Fibroblast of villous mesenchyme (primary cell): ENCODE measurements at places on chromosomes 2 and 18. TPM values are rescaled to one million over a fixed set of nuclear protein-coding genes. Genes with fewer than 3 reads are reported as not detected.

GRCh38 chr2:27145682-27146081, 3.1 kb upstream of the TCF23 start:
- no peak for DNase-seq

GRCh38 chr2:44912660-44913059, 28.8 kb upstream of the SIX3 start:
- peak; percentile 53 for DNase-seq

DNA sequence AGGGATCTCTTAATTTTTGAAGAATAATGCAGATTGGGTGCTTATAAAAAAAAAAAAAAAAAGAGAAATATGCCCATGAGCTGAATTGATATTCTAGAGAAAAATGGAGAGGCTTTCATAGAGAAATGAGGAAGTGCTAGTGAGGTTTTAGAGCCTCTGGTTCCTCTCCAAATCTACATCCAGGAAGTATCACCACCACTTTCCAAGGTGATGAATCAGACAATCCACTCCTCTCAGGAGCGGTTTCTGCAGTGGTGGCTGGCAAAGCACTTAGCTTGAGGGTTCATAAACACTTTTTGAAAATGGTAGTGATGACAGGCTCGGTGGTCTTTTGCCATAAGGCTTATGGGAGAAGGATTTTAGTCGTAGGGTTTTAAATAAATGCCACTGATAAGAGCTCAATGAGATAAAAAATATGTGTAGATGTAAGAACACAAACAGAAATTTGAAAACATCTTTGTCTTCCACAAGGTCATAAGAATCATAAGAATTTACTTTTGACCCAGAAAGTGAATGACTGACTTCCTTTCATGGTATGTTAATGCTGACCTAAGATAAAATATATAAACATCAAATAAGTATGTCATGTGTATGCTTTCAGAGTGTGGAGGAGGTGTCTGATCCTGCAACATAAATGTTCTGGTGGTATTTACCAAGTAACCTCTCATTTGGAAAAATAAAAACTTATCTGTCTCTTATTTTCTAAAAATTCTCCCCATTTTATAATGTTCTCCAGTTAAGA, 42.1 kb upstream of the DSG1 start:
- DNase-seq, result no peak

DNA sequence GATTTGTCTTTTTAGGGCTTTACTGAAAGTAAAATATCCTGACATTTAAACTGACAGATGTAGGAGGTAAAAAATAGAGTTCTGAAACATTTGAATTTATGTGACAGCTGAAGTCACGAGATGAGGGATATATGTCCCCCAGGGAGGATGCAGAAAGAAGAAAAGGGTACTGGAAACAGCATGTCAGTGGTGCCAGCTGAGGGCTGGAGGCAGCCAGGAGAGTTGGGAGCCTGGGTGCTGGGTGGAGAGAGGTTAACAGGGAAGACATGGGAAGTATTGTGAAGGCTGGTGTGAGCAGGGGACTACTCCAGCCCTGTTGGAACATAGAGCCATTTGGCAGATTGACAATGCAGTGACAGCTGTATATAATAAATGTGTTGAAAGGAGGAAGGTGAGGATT, 11.8 kb upstream of the MOCOS start:
- DNase-seq, result no peak

DNA sequence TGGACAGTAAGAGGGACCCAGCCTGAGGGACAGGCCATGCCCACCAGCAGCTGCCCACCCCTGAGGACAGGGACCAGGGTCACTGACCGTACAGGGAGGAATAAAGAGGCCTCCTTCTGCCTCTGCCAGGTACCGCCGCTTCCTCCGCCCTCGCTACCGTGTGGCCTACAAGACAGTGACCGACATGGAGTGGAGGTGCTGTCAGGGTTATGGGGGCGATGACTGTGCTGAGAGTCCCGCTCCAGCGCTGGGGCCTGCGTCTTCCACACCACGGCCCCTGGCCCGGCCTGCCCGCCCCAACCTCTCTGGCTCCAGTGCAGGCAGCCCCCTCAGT, 2.2 kb downstream of the EMILIN1 start:
- no peak for DNase-seq

- no peak for DNase-seq
Observed at GRCh38 chr2:19360266-19360965, 2.0 kb upstream of the OSR1 start.

DNA sequence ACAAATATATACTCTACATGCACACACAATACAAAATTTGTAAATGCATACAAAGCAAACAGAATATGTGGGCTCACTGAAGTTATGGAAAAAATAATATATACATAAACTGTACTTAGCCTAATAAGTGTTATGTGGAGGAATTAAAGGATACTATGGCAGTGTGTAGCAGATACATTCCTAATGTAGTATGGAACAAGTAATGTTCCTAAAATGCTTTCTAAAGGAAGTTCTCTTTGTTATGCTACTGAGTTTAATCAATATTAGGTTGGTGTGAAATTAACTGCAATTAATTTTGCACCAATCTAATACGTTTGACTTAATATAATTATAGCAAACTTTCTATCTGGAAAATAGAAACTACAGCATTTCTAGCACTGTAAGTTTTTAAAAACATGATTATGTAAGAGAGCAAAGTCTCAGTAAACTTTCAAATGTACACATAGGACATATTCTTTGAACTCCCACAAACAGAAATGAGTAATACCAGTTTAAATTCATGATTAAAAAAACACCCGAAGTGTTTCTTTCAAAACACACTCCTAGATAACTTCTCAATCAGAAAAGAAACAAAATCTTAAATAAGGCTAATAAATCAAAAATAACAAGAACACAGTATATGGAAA, 331.3 kb downstream of the LRRTM4 start:
- no peak for DNase-seq

GRCh38 chr2:238247002-238247822, 7.4 kb upstream of the HES6 start:
- DNase-seq, result no peak

- DNase-seq, result no peak
Observed at GRCh38 chr2:148643421-148643820, 1.1 kb upstream of the EPC2 start.

DNA sequence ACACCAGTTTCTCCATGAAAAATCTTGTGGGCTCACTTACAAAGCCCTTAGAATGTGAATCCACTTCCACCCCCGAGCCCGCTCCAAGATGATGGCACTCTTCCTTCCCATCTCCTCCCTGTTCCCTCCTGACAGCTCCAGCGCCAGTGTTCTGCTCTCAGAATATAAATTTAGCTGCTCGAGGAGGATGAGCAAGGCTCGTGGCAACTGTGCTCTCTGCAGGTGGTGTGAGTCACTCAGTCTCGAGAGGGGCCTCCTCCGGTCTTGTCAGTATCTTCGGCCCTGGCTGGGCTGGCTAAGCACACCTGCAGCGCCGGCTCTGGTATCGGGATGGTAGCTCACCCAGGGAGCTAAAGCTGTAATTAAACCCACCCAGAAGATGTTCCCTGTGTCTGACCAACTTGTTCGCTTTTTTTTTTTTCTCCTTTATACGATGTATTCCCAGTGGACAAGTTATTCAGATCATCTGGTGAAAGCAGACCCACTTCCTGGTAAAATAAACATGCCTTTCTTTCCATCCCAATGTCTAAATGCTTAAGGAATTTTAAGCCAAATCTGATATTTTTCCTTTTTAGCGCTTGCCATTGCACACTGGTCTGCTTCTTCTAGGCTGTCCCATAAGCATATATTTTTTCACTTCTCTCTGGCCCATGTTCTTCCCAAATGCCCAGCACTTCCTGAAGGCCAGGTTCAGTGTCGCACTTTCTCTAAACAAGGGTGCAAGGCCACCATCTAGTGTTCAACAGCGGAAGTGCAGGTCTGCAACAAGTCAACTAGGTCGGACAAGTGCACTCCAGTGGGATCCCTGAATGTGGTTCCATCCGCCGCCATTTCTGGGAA, 31.4 kb upstream of the YPEL5 start:
- peak; percentile 81 for DNase-seq

- no peak for DNase-seq
Observed at GRCh38 chr18:25365242-25365641, 13.3 kb upstream of the ZNF521 start.

DNA sequence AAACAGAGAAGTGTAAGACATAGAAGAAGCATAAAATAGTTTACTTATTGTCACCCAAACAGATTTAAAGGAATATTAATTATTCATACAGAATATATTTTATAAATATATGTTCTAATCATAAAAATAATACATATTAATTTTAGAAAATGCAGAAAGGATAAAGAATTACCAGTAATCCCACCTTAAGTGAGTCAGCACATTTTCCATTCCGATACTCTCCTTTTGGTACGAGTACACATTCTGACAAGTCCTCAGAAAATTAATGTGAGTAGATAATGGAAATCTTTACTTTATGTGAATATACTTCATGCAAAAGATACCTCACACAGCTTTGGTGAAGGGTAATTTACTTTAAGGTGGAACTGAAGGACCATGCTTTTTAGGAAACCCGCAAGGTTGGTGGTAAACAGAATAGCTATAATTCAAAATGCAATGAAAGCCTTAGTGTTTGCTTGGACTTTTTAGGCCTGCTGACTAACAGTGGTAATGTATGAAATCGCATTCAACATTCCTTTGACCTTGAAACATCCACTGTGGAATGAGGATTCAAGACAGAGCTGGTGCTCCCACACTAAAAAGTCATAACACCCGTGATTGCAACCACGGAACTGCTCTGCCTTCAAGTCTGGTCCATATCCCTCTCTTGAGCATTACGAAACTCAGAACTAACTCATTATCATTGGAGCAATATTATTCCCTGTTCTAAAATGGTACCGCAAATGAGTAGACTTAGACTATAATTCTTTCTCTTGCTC, 28.1 kb upstream of the HTR2B start:
- peak; percentile 94 for DNase-seq

GRCh38 chr2:218149848-218150440, 16.8 kb downstream of the CXCR1 start:
- no peak for DNase-seq

- DNase-seq, result no peak
Observed at GRCh38 chr2:15816674-15817406, 123.5 kb upstream of the MYCN start.

- DNase-seq, result no peak
Observed at GRCh38 chr2:45723857-45724256, 72.4 kb downstream of the PRKCE start.

DNA sequence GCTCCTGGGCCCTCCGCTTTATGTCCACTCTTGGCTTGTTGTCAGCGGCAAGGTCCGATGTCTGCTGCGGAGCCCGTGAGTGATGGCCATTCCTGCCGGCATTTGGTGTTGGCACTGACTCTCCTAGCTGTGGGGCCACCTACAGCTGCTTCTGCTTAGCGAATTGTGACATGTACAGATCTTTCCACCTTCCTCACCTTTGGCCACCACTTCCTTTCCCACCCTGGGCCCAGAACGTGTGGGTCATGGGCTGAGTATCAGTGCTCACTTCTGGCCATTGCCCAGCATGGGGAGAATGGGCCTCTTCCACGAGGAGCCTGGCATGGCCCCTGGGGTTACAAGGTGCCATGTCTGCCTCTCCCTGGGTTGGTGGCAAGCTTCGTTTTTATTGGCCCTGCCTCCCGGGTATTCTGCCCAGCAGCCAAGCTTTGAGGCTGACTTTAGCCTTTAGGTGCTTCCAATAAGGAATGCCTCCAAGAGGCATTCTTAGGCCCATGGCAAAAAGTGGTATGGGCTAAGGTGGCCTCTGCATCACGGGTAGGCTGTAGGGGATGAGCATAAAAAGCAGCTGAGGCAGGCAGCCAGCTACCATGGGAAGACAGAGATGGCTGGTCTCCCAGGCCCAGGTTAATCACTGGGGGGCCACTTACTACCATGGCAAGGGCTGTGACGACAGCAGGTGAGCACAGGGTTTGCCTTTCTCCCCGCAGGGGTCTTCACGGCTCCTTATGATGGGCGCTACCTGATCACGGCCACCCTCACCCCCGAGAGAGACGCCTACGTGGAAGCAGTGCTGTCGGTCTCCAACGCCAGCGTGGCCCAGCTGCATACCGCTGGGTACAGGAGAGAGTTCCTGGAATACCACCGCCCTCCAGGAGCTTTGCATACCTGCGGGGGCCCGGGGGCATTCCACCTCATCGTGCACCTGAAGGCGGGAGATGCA, 65.8 kb downstream of the EMILIN2 start:
- no peak for DNase-seq

GRCh38 chr2:219560893-219561178, 10.5 kb downstream of the OBSL1 start:
- no peak for DNase-seq

GRCh38 chr18:59488899-59489298, 129.8 kb upstream of the LMAN1 start:
- DNase-seq, result no peak

DNA sequence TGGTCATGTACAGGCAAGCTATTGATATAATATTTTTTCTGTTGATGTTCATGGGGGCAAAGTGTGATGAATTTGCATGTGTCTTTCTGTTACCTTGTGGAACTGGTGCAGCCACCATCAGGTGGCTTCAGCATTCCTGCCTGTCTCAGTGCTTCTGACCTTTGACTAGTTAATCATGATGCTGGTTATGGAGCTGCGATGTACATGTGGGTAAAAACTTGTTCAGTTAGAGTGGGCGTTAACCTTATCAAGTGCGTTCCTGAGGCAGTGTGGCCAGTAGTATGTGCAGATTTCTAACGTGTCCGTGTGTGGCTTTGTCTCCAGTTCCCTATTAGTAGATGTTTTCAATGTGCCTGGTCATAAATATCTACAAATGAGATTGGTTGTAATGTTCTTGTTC, 127.4 kb upstream of the ZSWIM2 start:
- no peak for DNase-seq

- peak; percentile 75 for DNase-seq
Observed at GRCh38 chr2:228681426-228681825, 499.9 kb upstream of the SPHKAP start.

- no peak for DNase-seq
Observed at GRCh38 chr2:38398739-38399138, 21.7 kb upstream of the ATL2 start.

DNA sequence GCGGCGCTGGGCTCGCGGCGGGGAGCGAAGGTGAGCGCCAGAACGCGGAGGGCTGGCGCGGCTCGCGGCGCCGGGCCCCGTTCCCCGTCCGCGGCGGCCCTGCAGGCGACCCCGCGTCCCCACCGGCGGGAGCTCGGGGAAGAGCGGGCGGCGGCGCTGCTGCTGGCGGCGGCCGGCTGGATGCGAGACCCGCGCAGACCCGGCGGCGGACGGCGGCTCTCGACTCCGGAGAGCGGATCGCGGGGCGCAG, 213 bp downstream of the DOK6 start:
- DNase-seq, result no peak

GRCh38 chr18:49019446-49020045, 68.8 kb upstream of the SMAD7 start:
- DNase-seq, result no peak

The GFPT1 gene
- total RNA-seq, result 55.4 and 75.1 TPM in 2 replicates

The CSRNP3 gene
- 2.6 and 2.9 TPM in 2 replicates for total RNA-seq

The REG3A gene
- total RNA-seq, result not detected in 2 replicates

The CYB5A gene
- 35.4 and 114 TPM in 2 replicates for total RNA-seq

The CELF4 gene
- total RNA-seq, result not detected in 2 replicates

The CD8B2 gene
- total RNA-seq, result not detected in 2 replicates

The FAM136A gene
- total RNA-seq, result 29.3 and 32.8 TPM in 2 replicates

The SH3RF3 gene
- 11.9 and 13.4 TPM in 2 replicates for total RNA-seq

The COL5A2 gene
- 693 and 717 TPM in 2 replicates for total RNA-seq

The UNC80 gene
- not detected in 2 replicates for total RNA-seq

The C2orf78 gene
- not detected in 2 replicates for total RNA-seq

The TACR1 gene
- total RNA-seq, result under 0.01 TPM in 1 of 2 replicates, not detected in the other

The ONECUT2 gene
- total RNA-seq, result under 0.01 TPM in 2 replicates
